Renal cortex interstitium (tissue), 15 donors: ENCODE measurements at places on chromosomes 2 and 18. TPM values are rescaled to one million over a fixed set of nuclear protein-coding genes. Genes with fewer than 3 reads are reported as not detected.
A peak's percentile ranks its signal among the peaks of the same experiment; 100 is the strongest.

Gene LAMA1
- 88.1 TPM for polyA plus RNA-seq

Gene DYNAP
- not detected for polyA plus RNA-seq

Gene SLC9A4
- polyA plus RNA-seq: 8.2 TPM

Gene TYMS
- 114 TPM for polyA plus RNA-seq

Gene CCDC85A
- polyA plus RNA-seq: 2.0 TPM

GRCh38 chr18:37985126-37985525 lies 419.5 kb upstream of the CELF4 start:
- DNase-seq: no peak

- DNase-seq: no peak
Measured at GRCh38 chr2:104786821-104787220, 67.1 kb upstream of the POU3F3 start.

DNA sequence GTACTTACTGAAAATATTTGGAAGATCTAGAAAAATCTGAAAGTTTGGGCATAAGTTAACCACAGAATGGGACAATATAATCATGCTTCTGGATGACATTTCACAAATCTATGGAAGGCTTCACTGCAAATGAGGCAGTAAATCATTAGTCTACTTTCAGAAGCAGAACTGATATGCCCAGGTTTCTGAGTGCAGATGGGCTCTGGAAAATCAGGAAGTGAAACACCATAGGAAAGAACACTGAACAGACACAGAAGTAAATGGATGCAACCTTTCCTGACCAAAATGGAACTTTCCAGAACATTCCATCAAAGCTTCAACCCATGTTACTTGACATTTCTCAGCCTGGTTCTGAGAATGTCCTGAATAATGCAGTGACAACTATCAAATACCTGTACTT lies 55.1 kb downstream of the KCNG3 start:
- DNase-seq: no peak

DNA sequence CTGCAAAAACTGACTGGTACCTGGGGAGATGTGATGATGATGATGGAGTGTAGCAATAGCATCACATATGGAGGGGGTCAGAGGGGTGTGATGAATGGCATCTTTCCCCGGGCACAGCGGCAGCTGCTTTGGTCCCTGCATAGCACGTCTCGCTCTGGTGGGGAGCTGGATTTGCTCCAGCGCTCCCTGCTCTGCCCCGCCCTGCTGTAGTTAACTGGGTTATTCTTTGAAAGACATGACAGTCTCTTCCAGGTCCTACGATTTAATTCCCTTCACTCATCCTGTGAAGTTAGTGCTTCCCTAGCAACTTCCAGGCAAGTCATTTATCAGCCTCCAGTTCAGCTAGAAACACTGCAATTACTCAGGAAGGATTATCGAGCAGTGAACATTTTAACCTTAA lies 463.1 kb downstream of the TSN start:
- DNase-seq: no peak

DNA sequence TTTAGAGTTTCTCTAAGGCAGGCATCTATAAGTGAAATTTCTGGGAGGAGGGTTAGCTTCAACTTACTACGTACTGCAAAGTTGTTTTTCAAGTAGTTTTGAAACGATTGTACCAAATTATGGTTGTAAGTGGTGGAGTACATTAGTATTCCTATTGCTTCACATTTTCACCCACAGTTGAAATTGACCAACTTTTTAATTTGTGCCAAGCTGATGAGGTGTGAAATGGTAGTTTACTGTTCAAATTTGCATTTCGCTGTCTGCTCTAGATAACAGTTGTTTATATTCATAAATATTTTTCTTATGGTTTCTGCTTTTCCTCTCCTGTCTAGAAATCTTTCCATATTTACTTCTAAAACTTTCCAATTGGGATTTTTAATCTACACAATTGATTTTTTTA lies 18.6 kb downstream of the NPC1 start:
- no peak for DNase-seq

- no peak for DNase-seq
Measured at GRCh38 chr2:61832183-61832841, 21.5 kb downstream of the FAM161A start.

DNA sequence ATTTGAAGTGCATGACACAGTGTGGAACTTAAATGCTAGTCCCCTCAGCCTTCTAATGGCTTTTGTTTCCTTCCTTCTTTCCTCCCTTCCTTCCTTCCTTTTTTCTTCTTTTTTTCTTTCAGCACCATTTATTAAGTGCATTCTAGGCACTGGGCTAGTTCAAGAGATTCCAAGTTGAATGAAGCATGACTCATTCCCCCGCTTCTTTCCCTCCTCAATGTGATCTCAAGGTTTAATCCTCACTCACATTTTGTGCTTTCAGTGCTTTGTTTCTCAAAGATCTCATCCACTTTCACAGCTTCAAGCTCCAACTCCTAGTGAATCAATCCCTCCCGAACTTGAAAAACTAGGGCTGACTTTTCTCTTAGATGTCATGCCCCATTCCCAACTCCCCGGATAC lies 90.1 kb downstream of the LBH start:
- DNase-seq: no peak

- no peak for DNase-seq
Measured at GRCh38 chr18:37179384-37179783, 350.5 kb downstream of the KIAA1328 start.

DNA sequence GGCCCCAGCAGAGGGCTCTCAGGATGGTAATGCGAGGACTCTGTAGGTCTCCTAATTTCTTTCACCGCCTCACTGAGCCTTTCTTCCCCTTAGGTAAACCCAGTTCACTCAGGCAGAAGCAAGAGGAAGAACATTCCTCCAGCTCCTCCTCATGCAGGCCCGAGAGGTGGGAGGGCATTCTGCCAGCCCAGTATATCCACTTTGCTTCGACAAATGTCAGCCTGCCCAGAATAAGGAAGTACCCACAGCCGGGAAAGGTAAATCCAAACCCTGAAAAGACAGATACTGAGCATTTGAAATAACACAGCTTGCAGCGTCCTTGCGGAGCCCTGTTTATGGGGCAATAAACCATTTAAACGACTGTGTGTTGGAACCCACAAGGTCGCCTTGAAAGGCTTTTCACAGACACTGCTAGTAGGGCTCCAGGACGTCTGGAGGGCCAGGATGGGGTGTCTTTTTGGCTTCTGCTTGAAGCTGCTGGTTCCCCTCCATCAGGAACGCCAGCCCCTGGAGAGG lies 63.0 kb upstream of the STPG4 start:
- peak; percentile 62 for DNase-seq
